Cerebellar cortex (tissue), 1 donor: ENCODE measurements at places on chromosomes 4 and X.

- no peak for DNase-seq
Measured at GRCh38 chr4:91268913-91269312, 1034.9 kb upstream of the GRID2 start.

- no peak for DNase-seq
Measured at GRCh38 chr4:95601356-95601755, 52.6 kb upstream of the UNC5C start.

- DNase-seq: no peak
Measured at GRCh38 chr4:74822603-74823002, 28.3 kb upstream of the BTC start.

- DNase-seq: no peak
Measured at GRCh38 chrX:22575161-22575845, 302.6 kb downstream of the CBLL2 start.

DNA sequence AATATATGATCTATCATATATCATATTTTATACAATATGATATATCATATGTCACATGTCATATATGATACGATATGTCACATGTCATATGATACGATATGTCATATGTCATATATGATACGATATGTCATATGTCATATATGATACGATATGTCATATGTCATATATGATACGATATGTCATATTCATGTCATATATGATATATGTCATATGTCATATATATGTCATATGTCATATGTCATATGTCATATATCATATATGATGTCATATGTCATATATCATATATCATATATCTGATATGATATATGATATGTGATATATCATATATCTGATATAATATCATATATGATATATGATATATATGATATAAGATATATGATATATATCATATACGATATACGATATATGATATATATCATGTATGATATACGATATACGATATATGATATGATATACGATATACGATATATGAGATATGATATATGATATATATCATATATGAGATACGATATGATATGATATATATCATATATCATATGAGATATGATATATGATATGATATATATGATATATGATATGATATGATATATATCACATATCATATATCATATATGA is 122.3 kb upstream of the USP9X start:
- DNase-seq: no peak

DNA sequence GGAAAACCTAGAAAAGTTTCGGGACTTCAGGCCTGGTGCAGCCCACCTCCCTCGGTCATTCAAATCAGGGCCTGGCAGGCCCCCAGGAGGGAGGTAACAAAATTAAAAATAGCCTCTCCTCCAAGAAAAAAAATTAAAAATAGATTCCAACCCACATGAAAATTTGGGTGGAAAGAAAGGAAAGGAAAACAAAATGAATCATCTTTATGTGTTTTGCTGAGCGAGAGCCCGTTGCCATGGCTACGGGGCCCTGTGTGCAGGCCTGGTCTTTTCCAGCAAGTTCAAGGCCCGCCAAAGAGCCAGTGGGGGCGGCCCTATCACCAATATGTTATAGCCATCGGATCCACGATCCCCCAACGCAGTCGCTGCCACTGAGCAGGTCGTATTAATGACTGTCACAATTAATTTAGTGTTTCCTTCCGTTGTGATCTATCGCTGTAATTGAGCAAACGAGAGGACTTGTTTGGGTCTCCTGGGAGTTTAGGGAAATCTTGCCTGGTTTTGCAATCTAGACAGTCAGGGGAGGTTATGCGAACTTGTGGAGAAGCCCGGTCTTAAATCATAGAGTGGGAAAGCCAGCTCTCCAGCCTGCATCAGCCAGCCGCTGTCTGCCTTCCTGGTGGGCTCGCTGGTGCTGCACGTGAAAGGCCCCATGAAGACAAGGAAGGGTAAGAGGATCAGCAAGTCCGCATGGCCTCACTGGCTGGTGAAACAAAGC is 452.4 kb downstream of the BCOR start:
- DNase-seq: no peak

DNA sequence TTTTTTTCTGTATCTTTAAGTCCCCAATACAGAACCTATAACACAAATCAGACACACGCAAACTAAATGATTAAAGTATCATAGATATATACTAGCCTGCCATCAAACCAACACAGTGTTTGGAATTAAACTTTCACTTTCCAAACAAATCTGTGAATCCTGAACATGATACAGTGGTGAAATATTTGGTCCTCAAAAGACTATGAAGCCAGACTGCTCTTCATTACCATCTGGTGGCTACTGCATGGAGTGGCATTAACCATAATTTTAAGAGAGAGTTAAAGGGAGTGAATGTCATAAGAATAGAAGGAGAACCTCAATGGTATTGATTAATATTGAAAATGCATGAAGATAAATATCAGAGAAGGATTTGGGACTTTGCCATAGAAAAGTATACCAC is 9.2 kb upstream of the GABRA4 start:
- DNase-seq: no peak

DNA sequence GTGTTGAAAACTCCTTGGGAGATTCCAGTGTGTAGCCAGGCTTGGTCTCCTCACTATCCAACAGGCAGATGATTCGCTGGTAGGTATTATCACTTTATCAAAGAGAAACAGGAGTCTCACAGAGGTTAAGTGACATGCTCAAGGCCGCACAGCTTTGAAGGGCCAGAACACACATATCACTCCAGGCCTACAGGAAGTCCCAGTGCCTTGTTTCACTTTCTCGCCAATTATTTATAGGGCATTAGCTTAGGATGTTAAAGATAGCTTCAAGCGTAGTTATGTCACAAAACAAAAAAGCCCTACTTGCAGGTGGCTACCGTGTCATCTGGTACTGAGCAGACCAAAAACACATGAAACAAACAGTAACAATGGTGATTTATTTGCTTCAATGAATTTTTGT is 13.2 kb downstream of the ATP8A1 start:
- no peak for DNase-seq

DNA sequence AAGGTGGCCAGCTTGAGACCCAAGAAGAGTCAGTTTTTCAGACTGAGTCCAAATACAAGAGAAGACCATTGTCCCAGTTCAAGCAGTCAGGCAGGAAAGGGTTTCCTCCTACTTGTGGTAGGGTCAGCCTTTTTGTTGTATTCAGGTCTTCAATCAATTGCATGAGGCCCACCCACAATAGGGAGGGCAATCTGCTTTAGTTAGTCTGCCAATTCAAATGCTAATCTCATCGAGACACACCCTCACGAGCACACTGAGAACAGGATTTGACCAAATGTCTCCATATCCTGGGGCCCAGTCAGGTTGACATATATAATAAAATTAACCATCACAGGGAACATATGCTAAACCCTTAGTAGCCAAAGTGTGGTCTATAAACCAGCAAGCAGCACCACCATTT is 75.3 kb upstream of the FRMPD3 start:
- DNase-seq: no peak

DNA sequence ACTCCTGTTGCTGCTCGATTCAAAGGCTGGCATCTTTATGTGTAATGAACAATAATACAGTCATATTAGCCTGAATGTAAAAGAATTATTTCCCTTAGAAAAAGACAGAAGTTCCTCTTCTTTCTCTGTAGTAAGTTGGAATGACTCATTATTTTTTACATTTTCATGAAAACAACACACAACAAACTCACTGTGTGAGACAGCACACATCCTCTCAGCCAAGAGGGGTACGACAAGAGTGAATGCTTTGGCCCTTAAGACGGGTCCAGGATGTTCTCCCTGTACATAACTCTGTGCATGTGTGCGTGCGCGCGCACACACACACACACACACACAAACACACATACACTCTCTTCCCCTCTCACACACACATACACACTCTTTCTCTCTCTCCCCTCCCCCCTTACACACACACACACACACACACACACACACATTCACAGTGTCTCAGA is 72.8 kb downstream of the MANBA start:
- DNase-seq: no peak

- DNase-seq: no peak
Measured at GRCh38 chr4:89039730-89040338, 17.2 kb downstream of the FAM13A start.

DNA sequence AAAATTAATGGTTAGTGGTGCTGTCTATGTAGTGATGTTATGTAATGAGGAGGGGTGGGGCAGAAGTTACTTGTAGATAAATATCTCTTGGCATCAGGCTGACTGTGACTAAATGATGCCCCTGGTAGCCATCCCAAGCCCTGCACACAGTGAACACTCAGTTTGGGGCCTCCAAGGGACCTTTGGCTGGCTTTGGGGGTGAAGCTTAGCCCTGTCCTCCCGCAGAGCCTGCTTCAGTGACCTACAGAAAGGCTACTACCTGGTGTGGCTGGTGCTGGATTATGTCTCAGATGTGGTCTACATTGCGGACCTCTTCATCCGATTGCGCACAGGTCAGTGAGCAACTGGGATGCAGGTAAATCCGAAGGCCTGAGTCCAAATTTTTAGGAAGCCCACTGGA is 7.8 kb downstream of the CNGA2 start:
- no peak for DNase-seq

DNA sequence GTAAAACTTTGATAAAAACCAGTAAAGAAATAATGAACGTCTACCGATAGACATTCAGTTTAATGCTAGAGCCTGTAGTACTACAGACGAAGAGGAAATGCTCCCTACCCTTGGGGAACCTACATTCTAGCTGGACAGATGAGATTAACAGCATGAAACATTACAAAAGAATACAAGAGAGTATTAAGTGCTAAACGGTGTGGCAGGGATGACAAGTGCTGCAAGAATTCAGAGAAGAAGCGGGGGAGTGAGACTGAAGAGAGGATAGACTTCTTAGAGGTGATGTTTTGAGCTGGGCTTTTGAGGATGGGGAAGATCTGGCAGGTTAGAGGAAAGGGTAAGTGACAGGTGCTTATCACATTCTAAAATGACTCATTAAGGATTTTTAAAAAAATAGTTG is 52.6 kb upstream of the ESX1 start:
- DNase-seq: no peak

DNA sequence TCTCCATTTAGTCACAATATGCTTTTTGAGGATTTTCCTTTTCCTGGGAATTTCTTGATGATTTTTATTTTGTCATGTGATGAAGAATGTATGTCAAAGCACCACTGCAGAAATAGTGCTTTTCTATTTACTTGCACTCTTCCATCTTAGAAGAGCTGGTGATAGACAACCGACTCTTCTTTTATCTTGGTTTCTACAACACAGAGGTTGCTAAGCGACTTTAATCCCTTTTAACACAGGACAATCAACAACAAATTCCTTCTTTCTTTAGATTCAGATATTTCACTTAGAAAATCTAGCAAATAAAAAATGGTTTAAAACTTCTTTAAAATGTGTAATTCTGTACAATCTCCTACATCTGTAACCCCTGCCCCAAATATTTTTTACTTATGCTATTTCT is 34.6 kb downstream of the TET2 start:
- no peak for DNase-seq

GRCh38 chrX:109732017-109732801 is 848 bp downstream of the ACSL4 start:
- peak; percentile 18 for DNase-seq

DNA sequence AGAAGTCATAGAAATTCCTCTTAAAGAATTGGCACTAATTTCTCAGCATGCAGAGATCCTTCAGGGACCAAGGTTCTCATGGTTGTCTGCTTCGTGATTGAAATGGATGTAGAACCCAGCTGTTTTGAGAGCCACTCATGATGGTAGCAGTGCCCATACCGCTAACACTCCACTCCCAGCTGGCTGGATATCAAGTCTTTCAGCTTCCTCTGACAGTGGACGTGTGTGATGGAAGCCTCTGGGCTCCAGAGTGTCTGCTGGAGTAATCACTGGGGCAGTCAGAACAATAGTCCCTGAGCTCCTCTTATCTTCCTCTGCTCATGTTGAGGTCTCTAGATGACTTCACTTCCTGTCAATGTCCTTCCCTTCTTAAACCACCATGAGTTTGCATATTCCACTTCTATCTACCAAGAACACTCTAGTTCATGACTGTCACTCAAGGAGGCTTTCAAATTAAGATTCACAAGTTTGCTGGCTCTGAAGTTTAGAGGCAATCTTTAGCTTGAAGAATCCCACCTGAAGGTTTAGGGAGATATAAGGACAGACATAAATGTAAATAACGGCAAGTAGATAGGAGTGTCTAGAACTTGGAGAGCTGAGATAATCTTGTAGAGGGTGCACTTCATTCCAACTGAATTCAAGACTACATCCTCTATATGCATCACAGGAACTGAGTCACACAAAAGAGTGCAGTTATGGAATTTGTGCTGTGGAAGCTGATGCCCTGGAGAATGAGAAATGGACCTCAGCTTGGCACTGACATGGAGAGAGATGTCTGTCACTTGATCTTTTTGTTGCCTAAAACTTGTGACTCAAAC is 64.5 kb upstream of the WDR1 start:
- DNase-seq: no peak

DNA sequence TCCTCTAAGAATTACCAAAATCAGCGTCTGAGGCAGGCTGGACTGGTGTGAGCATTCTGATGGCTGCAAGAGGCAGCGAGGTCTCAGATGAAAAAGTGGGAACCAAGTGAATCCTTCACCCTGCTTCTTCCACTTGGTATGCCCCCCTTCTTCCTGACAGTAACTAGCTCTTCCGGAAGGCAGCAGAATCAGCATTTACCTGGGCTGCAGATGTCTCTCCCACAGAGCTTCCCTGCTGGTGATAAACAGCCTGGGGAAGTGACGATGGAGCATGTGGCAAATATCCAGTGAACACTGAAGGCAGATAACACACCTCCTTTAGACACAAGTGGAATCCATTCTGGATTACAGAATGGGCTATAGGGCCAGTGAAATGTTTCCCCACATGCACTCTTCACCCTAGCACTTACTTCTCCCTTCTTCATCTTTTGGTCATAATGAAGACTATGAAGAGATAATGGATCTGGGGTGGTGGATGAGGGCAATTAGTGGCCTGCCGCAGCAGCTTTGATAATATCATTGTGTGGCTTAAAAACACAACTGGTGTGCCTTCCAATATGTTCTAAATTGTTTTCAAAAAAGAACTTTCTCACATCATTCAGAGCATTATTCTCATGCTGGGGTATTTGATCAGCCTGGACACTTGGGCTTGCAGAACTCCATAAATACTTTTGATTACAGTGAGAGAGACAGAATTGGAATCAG is 60.8 kb upstream of the TBC1D9 start:
- peak; percentile 10 for DNase-seq

DNA sequence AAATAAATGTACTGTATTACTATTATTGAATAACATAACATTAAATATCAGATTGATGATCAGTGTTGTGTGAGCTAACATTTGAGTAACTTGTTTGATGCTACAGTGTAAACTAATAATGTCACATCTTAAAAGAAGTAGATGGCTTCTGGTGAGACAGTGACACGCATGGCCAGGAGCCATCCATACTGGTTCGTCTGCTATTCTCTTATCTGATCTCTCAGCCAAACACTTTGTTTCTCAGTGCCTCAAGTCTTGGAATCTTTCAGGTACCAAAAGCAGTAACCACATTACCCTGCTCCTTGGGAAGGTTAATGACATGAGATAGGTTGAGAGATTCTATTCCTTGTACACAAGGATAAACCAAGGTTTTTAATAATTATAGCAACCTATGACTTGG is 198.1 kb upstream of the IGFBP7 start:
- DNase-seq: no peak

GRCh38 chrX:6574762-6575161 is 39.8 kb upstream of the VCX3A start:
- DNase-seq: no peak

GRCh38 chrX:13717700-13718472 is 16.5 kb downstream of the TRAPPC2 start:
- DNase-seq: no peak
